ENCODE measurements at places on chromosomes 16 and 17.
A peak's percentile ranks its signal among the peaks of the same experiment; 100 is the strongest.

DNA sequence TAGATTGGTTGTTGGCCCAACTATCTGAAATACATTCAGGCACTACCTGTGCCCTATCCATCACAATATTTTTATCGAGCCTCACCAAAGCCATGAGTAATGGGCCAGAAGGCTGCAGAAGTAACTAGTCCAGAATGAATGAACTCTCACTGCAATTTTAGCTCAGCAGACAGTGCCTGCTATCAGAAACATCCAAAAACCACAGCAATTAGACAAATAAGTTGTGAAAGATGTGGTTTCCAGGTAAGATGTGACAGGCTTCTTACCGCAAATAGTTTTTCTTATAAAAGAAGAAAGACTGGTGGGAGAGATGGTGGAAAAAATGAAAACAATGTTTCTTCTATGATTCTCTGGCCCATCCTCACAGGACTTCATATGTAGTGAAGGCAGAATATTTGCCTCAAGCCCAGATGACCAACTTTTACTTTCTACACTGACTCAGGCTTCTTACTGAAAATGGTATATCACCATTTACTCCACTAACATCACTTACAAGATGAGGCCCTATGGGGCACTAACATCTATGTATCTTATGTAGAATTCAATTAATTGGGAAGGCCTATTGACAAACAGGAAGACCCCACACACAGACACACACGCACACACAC lies 9.8 kb upstream of the RFFL start:
- no peak for DNase-seq

DNA sequence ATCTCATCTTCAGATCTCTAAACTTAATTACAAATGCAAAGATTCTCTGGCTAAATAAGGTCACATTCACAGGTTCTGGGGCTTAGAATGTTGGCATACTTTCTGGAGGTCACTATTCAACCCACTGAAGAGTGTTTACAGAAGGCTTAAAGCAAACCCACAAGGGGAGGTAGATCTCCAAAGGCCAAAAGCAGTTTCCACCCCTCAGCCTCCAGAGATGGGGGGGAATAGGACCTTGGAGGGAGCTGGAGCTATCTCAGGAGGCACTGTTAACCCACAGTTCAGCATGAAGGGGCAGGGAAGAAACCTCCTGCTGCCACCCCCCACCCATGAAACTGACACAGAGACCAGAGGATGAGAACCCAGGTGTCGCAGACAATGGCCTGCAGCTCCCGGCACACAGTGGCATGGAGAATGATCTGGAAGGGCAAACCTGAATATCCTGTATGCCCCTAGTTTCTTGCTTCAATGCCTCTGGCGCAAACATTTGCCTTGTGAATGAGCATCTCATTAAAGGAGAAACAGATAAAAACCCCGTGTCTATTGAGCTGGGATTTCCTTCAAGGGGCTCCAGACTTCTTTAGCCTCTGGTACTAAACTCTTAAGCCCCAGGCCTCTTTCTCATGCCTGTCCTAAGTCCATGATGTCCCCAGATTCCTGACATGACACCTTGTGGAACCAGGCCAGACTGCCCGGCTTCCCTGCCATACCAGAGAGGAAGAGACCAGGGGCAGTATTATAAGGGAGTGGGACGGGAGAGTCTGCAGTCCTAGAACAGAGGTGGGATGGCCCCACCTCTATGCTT lies 103.1 kb upstream of the CDH5 start:
- no peak for DNase-seq

DNA sequence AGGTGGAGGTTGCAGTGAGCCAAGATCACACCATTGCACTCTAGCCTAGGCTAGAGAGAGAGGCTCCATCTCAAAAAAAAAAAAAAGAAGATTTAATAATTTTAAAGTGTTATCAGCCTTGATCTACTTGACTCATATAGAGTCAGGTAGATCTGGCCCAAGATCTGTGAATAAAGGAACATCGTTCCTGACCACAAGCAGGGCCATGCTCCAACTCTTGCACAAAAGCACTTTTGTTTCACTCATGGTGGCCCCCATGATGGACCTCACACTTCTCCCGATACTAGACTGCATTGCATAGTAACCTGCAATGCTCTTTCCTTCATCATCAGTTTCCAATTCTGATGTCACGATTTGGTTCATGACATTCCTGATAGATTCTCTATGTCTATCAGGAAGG lies 5.2 kb upstream of the MYH11 start:
- no peak for DNase-seq

DNA sequence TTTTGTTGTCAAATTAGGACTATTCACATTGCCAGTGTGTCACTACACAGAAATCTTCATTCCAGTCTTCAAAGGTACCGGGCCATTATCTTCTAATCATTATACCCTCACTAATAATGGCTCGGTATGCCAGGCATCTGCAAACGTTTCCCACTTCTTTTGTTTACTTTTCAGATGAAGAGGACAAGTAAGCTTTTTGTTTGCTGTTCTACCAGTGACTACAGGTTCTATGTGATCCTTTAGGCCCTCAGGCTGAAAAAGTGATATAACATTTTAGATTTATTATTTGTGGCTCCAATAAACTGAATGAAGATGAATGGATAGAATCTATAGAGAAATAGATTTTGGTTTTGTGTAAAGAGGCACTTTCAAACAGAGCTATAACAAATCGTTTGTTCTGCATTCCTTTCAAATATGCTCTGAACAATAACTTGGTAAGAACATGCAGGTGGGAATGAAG lies 403 bp upstream of the KRTAP3-1 start:
- DNase-seq = no peak

- no peak for DNase-seq
Observed at GRCh38 chr16:8496364-8496763, 93.9 kb downstream of the TMEM114 start.

DNA sequence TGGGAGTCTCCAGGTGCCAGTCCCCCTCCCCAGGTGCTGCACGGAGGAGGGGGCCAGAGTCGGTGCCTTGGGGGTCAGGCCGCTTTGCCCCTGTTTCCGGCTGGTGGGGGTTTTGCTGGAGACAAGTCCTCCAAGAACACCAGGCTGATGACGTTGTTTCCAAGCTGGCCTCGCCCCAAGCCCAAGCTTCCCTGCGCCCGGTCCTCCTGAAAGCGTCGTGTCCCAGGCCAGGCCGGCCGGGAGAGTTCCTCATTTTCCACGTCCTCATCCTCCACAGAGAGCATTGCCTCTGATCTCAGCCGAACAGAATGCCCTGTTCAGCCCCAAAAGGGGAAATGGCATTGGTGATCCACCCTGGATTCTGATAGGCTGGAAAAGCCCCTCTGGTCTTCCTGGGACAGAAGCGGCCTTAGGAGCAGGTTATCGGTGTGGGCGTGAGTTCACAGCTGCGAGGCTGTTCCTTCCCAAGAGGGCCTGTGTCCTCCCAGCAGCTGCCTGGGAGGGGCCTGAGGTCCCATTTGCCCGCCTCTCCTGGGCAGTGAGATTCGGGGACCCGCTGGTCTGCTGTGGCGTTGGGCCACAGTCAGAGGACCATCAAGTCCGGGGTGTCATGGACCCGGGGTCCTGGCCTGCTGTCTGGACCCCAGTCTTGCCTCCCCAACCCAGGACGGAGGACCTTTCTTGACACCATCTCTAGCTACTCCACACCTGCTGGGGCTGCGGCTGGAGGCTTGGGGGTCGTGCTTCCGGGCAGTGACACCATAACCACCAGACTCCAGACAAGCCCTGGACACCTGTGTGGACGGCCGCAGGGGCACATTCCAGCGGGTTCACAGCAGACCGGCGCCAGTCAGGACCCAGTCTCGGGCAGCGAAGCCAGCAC lies 7.1 kb downstream of the SOX8 start:
- no peak for DNase-seq

DNA sequence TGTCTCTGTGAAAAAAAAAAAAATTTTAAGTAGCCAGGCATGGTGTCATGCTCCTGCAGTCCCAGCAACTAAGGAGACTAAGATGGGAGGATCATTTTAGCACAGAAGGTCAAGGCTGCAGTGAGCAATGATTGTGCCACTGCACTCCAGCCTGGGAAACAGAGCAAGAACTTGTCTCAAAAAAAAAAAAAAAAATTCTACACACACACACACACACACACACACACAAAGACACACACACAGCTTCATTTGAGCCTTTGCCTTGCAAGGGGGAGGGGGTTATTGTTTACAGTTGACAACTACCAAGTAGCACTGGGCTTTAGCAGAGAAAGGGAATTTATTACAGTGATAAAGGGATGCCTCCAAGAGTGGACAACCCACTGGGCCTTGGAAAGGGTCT lies 4.9 kb upstream of the POLR3E start:
- DNase-seq = no peak

- DNase-seq = no peak
Observed at GRCh38 chr17:9206741-9207332, 185.5 kb downstream of the NTN1 start.

- no peak for DNase-seq
Observed at GRCh38 chr16:56470232-56470631, 18.9 kb downstream of the OGFOD1 start.

- no peak for DNase-seq
Observed at GRCh38 chr16:57824888-57825287, 22.6 kb upstream of the KIFC3 start.

DNA sequence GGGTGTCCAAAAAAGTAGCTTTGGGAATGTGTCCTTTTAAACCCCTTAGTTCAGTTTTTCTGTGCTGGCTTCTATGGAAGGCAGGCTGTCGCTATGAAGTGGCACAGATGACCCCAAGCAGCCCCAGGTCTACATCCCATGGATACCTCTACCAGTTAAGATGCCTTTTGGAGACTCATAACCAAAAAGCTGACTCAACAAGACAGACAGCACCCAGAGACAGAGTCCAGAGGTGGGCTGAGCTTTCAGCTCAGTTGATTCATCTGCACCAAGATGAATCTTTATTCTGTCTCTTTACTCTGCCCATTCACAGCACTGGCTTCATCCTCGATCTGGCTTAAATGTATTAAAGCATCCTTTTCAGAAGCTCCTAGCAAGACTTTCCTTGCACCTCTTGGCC lies 29.8 kb upstream of the RBBP6 start:
- DNase-seq = no peak

GRCh38 chr17:45277992-45278391 lies 16.1 kb upstream of the SPATA32 start:
- peak; percentile 82 for DNase-seq

GRCh38 chr16:31355431-31356100 lies 590 bp downstream of the ITGAX start:
- no peak for DNase-seq

- no peak for DNase-seq
Observed at GRCh38 chr16:592518-593306, 2.8 kb downstream of the RAB40C start.

DNA sequence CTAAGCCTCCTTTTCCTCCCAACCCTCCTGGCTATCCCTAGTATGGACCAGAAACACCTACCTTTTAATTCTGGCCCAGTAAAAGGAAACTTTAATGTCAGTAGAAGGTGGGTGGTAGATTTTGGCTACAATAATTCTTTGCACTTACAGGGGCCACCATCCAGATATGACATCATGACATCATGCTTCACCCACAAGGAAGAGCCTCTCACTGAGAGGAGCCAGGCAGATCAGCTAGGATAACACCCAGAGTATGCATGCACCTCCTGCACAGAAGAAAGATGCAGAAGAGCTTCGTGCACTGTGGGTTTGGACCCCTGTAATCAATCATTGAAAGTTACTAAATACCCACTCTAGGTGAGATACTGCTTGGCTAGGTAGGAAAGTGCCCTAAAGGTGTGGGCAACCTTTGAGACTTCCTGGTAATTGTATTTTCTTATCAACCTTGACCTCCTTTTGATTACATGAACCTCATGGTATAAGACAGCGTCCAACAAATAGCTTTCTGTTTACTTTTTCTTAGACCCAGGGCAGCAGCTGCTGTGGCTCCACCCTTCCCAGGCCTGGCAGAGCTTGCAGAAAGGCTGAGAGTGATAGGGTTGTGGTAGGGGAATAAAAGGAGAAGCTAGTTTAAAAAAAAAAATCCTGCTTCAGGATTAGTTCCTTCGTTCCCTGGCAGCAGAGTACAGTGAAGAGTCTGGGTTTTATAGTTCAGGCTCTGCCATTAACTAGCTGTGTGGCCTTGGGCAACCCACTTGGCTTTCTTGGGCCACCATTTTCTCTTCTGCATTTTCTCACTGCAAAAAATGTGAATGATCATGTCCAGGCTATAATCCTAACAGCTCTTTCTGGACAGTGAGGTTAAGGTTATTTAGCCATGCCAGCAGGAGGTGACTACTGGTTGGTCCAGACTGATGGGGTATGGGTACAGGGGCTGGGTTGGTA lies 6.2 kb downstream of the MAP3K14 start:
- no peak for DNase-seq

- DNase-seq = no peak
Observed at GRCh38 chr17:37116671-37117185, 168.0 kb downstream of the AATF start.

GRCh38 chr17:74453665-74454196 lies 12.7 kb upstream of the CD300A start:
- no peak for DNase-seq

GRCh38 chr17:73933871-73934270 lies 269.6 kb upstream of the RPL38 start:
- no peak for DNase-seq

GRCh38 chr16:17817943-17818342 lies 347.2 kb upstream of the XYLT1 start:
- no peak for DNase-seq

- DNase-seq = no peak
Observed at GRCh38 chr17:73166731-73167581, 2.1 kb downstream of the SSTR2 start.

GRCh38 chr16:15032547-15033308 lies 23.1 kb downstream of the NTAN1 start:
- DNase-seq = peak; percentile 42

GRCh38 chr17:1168533-1169220 lies 11.1 kb downstream of the ABR start:
- DNase-seq = no peak

DNA sequence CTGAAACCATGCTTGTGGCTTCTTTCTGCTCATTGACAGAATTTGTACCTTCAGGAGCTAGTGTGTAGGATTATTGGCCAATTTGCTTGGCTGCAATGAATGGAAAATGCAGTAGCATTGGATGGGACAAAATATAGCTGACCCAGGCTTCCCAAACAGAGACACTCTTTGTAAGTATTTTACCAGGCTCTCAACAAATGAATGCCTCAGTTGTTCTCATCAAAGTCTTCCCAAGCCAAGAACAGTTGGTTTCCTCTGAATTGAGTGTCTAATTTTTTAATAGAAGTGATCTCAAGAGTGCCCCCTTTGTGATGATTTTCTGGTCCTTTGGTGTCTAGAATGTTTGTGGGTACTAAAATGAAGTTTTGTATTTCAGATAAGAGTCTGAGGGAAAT lies 140.9 kb downstream of the SHISA9 start:
- no peak for DNase-seq

Measured in astrocyte of the cerebellum (primary cell).